Breast epithelium (tissue), 4 donors: ENCODE measurements at places on chromosomes 3 and 15. TPM values are rescaled to one million over a fixed set of nuclear protein-coding genes. Genes with fewer than 3 reads are reported as not detected.

The MME gene
- total RNA-seq, result 119 TPM

- DNase-seq, result no peak
- H3K27me3 ChIP-seq, result no peaks in the 10 kb centered on the region
- no peak overlapping the region for H3K27ac ChIP-seq
- no peaks in the 10 kb centered on the region for H3K4me1 ChIP-seq
Measured at GRCh38 chr15:30962079-30962478, 29.3 kb downstream of the MTMR10 start.

GRCh38 chr3:64046592-64046991, 23.3 kb upstream of the PSMD6 start:
- no peak overlapping the region for H3K4me3 ChIP-seq
- no peak overlapping the region for H3K27ac ChIP-seq
- no peaks in the 10 kb centered on the region for H3K4me1 ChIP-seq
- H3K27me3 ChIP-seq, result no peaks in the 10 kb centered on the region
- no peak for DNase-seq

- H3K4me3 ChIP-seq, result peak overlapping the region; percentile 87
- peak overlapping the region; percentile 72 for H3K27ac ChIP-seq
- no peak for DNase-seq
- no peaks in the 10 kb centered on the region for H3K27me3 ChIP-seq
Measured at GRCh38 chr3:128123156-128123537, 465 bp downstream of the RUVBL1 start.

The COL8A1 gene
- total RNA-seq, result 9.2 TPM

GRCh38 chr3:186098740-186099139, 10.1 kb downstream of the ETV5 start:
- no peaks in the 10 kb centered on the region for H3K36me3 ChIP-seq
- H3K27ac ChIP-seq, result peak overlapping the region; percentile 34
- H3K4me1 ChIP-seq, result peaks cover 12% of the 10 kb centered on the region
- DNase-seq, result no peak
- no peaks in the 10 kb centered on the region for H3K27me3 ChIP-seq
